ENCODE measurements at places on chromosomes 3 and 15. TPM values are rescaled to one million over a fixed set of nuclear protein-coding genes. Genes with fewer than 3 reads are reported as not detected.

The RPN1 gene
- total RNA-seq = 192 TPM

The MAGI1 gene
- 0.25 TPM for total RNA-seq

The PARP6 gene
- total RNA-seq = 65.0 TPM

The UBL7 gene
- total RNA-seq = 61.3 TPM

The HDC gene
- total RNA-seq = 0.08 TPM
